ENCODE measurements at places on chromosomes 4 and X.
A peak's percentile ranks its signal among the peaks of the same experiment; 100 is the strongest.

DNA sequence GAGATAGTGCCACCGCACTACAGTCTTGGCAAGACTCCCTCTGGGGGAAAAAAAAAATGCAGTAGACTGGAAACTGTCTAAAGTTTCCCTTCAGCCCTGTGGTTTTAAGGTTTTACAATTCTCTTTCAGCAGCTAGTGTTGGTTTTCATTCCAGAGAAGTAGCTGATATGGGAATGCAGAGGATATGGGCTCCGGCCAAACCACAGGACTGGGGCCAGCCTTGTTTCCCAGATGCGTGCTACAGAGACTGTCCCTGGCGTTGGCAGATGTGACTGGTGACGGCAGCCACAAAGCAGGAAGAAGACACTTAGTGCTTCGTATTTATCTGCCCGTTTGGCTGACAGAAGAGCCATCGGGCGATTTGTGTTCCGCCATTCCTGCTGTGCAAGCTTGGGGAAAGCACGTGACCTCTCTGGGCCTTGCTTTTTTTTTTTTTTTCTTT lies 43.2 kb downstream of the ZBTB49 start:
- DNase-seq, result no peak

- no peak for DNase-seq
These were observed 650.9 kb upstream of the TENM3 start for GRCh38 chr4:181592221-181592745.

- DNase-seq, result no peak
These were observed 152.3 kb downstream of the AMELX start for GRCh38 chrX:11445540-11445939.

DNA sequence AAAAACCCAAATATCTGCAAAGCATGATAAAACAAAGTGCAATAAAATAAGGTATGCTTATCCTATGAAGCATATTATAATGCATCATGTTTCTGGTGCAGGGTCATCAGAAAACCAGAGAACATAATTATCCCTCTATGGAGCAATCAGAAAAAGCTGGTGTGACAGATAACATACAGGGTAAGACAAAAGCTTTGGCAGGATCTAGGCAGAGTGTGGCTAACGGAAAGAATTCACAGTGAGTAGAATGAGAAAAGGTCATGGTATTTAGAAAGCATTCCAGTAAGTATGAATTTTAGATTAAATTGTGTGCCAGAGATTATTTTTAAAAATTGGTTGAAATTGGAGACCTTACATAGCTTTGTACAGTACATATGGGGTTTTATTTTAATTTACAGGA lies 29.0 kb upstream of the UGT2B4 start:
- DNase-seq, result no peak

- DNase-seq, result no peak
These were observed 373.4 kb downstream of the PRDM5 start for GRCh38 chr4:120549011-120549570.

DNA sequence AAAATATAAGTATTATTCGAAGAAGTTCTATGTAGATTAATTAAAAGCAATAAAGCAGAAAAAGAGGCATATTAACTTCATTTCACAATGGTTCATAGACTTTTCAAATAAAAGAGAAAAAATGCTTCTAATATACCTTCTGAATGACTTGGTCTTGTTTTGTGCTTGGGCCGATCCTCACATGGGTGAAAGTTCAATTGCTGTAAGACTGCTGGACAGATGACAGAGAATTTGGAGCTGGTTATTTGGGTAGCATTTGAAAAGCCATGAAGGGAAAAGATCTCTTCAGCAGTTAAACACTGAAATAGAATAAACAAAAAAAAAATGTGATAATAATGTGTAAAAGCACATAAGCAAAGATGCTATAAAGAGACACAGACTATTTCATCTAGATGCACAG lies 29.8 kb downstream of the SLC39A8 start:
- no peak for DNase-seq

GRCh38 chrX:13373431-13374187 lies 53.8 kb upstream of the ATXN3L start:
- no peak for DNase-seq

- DNase-seq, result no peak
These were observed 274.6 kb downstream of the RPA4 start for GRCh38 chrX:97158269-97158668.

- DNase-seq, result no peak
These were observed 31.4 kb upstream of the SLC25A31 start for GRCh38 chr4:127698789-127699200.

- no peak for DNase-seq
These were observed 23.9 kb downstream of the SRD5A3 start for GRCh38 chr4:55369968-55370367.

GRCh38 chrX:140572724-140573123 lies 67.9 kb upstream of the SOX3 start:
- DNase-seq, result no peak

DNA sequence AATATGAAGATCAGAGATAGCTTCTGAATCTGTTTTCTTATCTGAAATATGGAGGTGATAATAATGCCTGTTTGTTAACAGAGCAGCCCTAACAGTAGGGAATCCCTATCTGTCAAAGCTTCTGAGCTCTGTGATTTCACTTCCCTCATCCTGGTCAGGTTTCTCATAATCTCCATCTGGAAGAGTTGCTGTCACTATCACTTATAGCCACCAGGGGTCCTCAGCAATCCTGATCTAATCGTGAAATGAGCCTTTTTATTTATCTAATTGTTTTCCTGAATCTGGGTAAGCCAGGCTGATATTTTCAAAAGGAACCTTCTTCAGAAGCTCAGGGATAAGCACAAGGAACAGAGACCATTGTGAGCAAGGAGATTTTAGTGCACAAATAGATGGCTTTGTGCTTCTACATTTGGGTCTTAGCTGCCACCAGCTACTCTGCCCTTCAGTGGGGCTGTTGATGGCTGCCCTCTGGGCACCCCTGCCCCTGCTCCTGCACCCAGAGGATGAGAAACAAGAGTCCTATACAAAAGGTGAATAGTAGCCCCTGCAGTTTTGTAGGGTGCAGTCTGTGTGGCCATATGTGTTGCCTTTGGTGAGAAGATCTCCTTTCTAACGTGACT lies 196.4 kb upstream of the RADX start:
- DNase-seq, result no peak

GRCh38 chrX:154548028-154548316 lies 552 bp downstream of the IKBKG start:
- DNase-seq, result no peak

DNA sequence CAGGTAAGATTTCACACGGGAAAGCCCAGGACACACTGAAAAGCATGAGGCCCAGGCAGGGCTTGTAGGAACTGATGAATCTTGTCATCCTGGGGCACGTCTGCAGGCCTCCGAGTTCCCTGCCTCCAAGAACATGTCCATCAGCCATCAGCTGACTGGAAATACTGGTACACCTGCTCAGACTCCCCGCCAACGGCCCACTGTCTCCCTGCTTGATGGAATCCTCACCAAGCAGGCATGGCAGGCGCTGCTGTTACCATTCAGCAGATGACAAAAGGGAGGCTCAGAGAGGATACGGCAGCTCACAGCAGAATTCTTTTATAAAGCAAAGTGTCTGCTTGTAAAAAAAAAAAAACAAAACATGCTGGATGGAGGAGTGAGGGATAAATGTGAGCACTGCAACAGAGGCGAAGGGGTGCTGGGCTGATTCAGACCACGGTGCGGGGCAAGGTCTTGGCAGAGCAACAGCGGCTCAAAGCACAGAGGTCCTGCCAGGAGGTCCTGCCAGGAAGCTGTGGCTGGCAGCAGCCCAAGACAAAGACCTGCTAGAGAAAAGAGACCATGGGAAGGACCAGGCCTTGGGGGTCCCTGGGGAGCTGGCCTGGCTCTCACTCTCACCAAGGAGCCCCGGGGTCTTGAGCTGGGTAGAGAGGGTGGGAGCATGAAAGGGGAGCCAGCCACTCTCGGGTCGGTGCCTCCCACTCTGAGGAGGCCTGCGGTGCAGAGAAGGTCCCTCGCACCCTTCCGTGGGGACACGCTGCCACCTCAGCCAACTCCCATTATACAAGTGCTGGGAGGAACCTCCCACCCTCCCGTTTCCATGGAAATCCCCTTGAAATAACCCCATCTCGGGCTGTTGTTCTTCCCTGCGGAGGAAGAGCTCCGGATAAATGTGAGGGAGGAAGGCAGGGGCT lies 25.6 kb downstream of the PPP2R2C start:
- DNase-seq, result no peak

GRCh38 chr4:113621633-113622032 lies 139.9 kb downstream of the CAMK2D start:
- DNase-seq, result no peak

GRCh38 chr4:150673793-150674192 lies 91.8 kb downstream of the MAB21L2 start:
- DNase-seq, result no peak

GRCh38 chrX:150184491-150184890 lies 178.6 kb upstream of the MAMLD1 start:
- DNase-seq, result no peak

DNA sequence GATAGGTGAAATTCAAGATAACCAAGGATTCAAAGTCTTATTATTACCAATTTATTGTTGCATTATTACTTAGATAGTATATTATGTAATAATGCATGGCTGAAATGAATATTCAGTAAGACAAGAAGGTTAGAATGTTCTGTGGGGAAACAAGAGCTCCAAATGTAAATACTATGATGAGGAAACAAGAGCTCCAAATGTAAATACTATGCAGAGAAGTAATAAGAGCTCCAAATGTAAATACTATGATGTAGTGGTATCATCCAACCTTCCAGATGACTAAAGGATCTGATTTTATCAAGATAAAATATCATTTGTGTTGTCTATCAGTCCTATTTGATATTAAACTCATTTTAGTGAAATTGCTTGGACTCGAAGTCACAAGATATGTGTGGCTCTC lies 82.2 kb upstream of the PCDH18 start:
- no peak for DNase-seq

GRCh38 chrX:13275031-13275430 lies 44.8 kb downstream of the ATXN3L start:
- DNase-seq, result no peak

- no peak for DNase-seq
These were observed 3.5 kb downstream of the SH3KBP1 start for GRCh38 chrX:19883878-19884277.

GRCh38 chr4:142035566-142035965 lies 399.2 kb downstream of the IL15 start:
- DNase-seq, result no peak

- peak; percentile 1 for DNase-seq
These were observed 61.1 kb upstream of the VAMP7 start for GRCh38 chrX:155819966-155820491.

DNA sequence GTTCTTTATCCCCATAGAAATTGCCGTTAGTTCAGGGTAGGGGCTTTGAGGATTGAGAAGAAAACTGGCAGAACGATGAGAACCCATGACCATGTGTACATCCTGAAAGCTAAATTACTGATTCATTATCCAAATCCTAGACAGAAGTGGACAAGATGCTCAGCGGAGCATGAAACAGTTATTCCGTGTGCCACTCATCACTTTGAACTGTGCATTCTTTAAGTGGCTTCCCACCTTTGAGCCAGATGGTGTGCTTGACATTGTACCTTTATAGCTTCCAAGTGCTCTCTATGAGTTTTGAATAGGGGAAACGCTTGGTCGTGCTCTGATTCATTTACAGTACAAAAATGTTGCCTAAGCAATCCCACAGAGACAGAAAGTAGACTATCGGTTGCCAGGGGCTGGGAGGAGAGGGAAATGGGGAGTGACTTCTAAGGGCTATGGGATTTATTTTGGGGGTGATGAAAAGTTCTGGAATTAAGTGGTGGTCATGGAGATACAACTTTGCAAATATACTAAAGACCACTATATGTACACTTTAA lies 100.0 kb downstream of the DOCK11 start:
- no peak for DNase-seq

DNA sequence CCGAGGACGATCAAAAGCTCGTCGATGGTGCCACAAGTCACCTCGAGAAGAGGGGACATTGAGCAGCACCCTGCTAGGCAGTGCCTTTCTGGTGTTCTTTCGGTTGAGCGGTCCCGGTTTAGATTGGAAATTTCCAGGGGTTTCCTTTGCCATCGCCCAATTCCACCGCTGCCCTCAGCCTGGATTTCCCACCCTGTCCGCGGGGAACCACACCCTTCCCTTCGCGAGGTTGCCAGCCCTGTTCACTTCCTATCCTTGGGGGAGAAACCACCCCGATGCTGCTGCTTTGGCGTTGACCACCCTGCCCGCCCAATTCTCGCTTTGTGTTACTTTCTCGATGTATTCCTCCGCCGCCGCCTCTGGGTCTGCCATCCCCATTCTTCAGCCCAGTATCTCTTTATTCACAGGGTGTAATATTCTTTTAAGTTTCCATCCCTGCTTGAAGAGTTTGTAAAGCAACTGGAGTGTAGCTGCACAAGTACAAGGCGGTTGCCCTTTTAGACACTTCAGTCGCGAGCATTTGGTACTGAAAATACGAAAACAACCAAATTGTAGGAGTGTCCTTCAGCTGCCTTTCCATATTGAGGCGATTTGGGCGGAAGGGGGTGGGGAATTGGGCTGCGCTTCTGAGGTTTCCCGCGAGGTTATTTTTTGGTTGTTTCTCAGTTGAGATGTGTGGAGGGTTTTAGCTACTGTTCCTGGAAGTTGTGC lies 1.1 kb downstream of the OGT start:
- DNase-seq, result no peak

DNA sequence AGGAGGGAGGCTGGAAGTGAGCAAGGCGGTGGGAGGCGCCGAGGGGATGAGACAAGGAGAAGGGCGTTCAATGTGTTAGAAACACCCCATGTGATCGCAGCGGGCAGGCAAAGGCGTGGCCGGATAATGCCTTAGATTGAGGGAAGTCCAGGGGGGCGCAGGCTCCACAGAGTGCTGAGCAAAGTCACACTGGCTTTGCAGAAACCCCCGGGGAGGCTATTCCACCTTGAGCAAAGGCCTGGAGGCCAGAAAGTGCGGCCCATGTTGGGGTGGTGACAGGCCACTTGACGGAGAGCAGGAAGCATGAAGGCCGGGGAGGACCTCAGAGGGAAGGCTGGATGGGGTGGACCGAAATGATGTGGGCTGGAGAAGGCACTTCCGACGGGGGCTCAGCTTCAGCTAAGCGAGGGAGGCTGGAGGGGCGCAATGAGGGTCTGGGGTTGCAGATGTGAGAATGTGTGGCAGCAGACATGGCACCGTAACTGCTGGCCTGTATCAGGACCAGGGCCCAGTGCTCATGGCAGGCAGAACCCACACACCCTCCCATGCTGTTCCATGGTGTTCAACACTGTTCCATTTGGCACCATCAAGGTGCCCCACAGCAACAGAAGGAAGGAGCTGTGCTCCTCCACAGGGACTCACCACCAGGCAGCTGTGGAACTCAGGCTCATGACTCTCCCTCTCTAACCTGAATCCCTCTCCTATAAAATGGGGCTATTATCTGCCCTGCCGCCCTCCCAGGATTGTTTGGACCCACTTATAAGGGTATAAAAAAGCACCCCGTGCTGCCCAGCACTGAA lies 50.3 kb downstream of the HMX1 start:
- no peak for DNase-seq

- DNase-seq, result no peak
These were observed 60.0 kb downstream of the SMC1A start for GRCh38 chrX:53362449-53362848.

- no peak for DNase-seq
These were observed 136.1 kb downstream of the MSL3 start for GRCh38 chrX:11893933-11894710.

GRCh38 chrX:45230410-45230809 lies 29.7 kb upstream of the DIPK2B start:
- DNase-seq, result no peak

- no peak for DNase-seq
These were observed 757 bp upstream of the SRPK3 start for GRCh38 chrX:153779891-153780677.

Measured in stimulated activated CD4-positive, alpha-beta T cell treated with anti-CD3 and anti-CD28 coated beads, TNF-alpha, amount 100 ng/mL, for 1 hour (primary cell).